ENCODE measurements at places on chromosomes 1 and 21. TPM values are rescaled to one million over a fixed set of nuclear protein-coding genes. Genes with fewer than 3 reads are reported as not detected.
A peak's percentile ranks its signal among the peaks of the same experiment; 100 is the strongest.

Gene CFHR1
- total RNA-seq, result 1.3 TPM

Gene GUCA2B
- total RNA-seq, result 0.28 TPM

Gene U2AF1
- total RNA-seq, result 13.3 TPM

Gene MFAP2
- 6.8 TPM for total RNA-seq

Gene ZSCAN20
- 3.1 TPM for total RNA-seq

Gene CCDC30
- total RNA-seq, result 1.9 TPM

Gene MAP10
- total RNA-seq, result 8.6 TPM

Gene SERPINC1
- 0.14 TPM for total RNA-seq

Gene ZYG11B
- total RNA-seq, result 10.8 TPM

Gene TFAP2E
- 0.52 TPM for total RNA-seq

GRCh38 chr1:2279210-2279639, 51.1 kb downstream of the SKI start:
- no peak for DNase-seq
- H3K4me3 ChIP-seq, result no peak overlapping the region
- no peak overlapping the region for H3K27ac ChIP-seq
- peaks cover 52% of the 10 kb centered on the region for H3K4me1 ChIP-seq
- H3K36me3 ChIP-seq, result peaks cover 9% of the 10 kb centered on the region

- H3K27me3 ChIP-seq, result no peaks in the 10 kb centered on the region
- peaks cover 39% of the 10 kb centered on the region for H3K4me1 ChIP-seq
- no peaks in the 10 kb centered on the region for H3K36me3 ChIP-seq
- DNase-seq, result no peak
- H3K27ac ChIP-seq, result peak overlapping the region; percentile 36
These were observed 16.6 kb downstream of the HIVEP3 start for GRCh38 chr1:41902159-41902577.

DNA sequence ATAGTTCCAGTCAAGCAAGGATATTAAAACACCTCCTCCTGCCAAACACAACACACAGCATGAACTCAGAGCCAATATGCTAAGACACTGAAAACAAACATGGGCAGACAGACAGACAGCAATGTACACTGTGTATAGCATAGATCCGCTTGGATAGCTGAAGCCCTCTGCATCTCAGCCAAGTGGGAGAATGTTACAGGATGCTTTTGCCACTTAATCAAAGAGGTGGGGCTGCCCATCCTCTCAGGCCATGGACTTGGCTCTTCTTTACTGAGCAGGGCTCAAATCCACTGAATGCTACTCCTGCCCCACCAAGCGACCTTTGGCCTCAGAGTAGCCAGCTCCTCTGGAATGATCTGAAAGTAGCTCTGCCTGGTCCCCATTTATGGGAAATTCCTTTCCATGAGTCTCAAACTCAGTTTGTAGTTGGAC, 64.7 kb upstream of the NGF start:
- no peaks in the 10 kb centered on the region for H3K4me1 ChIP-seq
- H3K27ac ChIP-seq, result no peak overlapping the region
- no peak overlapping the region for H3K4me3 ChIP-seq
- H3K36me3 ChIP-seq, result no peaks in the 10 kb centered on the region
- DNase-seq, result no peak

- H3K4me3 ChIP-seq, result no peak overlapping the region
- peaks cover 3% of the 10 kb centered on the region for H3K36me3 ChIP-seq
- H3K4me1 ChIP-seq, result no peaks in the 10 kb centered on the region
- no peak for DNase-seq
These were observed 28.3 kb downstream of the SCP2 start for GRCh38 chr1:52955129-52955970.

DNA sequence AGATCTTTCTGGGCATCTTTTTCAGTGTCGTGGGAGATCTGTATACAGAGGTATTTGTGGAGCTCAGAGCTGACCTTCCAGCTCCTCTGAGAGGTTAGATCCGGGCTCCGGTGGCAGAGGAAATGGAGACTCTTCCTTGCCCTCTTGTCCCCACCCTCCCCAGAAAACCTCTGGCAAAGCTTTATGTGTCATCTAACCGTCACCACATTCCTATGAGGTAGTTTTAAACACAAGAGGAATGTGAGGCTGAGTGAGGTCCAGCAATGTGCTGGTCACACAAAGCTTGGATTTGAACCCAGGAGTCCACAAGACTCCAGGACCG, 1.2 kb downstream of the CD160 start:
- no peak overlapping the region for H3K4me3 ChIP-seq
- H3K27ac ChIP-seq, result no peak overlapping the region
- DNase-seq, result no peak
- no peaks in the 10 kb centered on the region for H3K36me3 ChIP-seq
- H3K4me1 ChIP-seq, result no peaks in the 10 kb centered on the region

GRCh38 chr1:174742805-174743653, 256.7 kb upstream of the CACYBP start:
- no peak for DNase-seq
- H3K4me3 ChIP-seq, result no peak overlapping the region
- H3K27ac ChIP-seq, result no peak overlapping the region
- H3K36me3 ChIP-seq, result no peaks in the 10 kb centered on the region

DNA sequence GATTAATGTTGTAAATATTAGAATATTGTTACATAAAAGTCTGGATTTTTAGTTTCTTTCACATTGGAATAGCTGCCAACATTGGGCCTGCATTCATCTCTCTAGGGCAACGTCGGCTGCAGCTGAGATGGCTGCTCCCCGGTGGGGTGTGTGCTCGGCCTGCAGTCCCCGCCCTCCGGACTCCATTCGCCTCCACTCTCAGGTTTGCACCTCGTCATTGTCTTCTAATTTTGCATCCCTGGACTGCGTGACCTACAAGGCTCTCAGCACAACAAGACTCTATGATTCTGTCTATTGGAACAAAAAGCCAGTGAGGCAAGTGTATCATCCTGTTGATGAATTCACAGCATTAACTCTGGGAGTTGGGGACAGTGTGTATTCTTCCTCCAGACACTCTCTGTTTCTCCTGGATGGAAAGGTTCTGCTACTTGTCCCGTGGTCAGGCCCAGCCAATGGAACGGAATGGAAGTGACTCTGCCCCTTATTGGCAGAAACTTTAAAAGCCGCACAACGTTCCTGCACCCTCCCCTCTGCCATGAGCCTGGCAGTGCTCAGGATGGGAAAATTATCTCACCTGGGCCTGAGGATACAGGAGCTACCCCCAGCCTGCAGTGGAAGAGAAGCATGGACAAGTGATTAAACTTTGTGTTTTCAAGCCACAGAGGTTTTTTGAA, 105.0 kb upstream of the SAMD11 start:
- no peaks in the 10 kb centered on the region for H3K27me3 ChIP-seq
- H3K4me3 ChIP-seq, result no peak overlapping the region
- no peaks in the 10 kb centered on the region for H3K4me1 ChIP-seq
- no peaks in the 10 kb centered on the region for H3K36me3 ChIP-seq
- H3K27ac ChIP-seq, result no peak overlapping the region

GRCh38 chr1:5974631-5975030, 17.6 kb downstream of the NPHP4 start:
- DNase-seq, result no peak
- peaks cover 20% of the 10 kb centered on the region for H3K36me3 ChIP-seq
- H3K4me3 ChIP-seq, result no peak overlapping the region
- H3K27ac ChIP-seq, result no peak overlapping the region
- no peaks in the 10 kb centered on the region for H3K4me1 ChIP-seq

GRCh38 chr1:146016891-146017290, 4.6 kb downstream of the HJV start:
- H3K27ac ChIP-seq, result no peak overlapping the region
- no peak for DNase-seq
- no peak overlapping the region for H3K4me3 ChIP-seq
- peaks cover 8% of the 10 kb centered on the region for H3K4me1 ChIP-seq
- peaks cover 61% of the 10 kb centered on the region for H3K27me3 ChIP-seq

DNA sequence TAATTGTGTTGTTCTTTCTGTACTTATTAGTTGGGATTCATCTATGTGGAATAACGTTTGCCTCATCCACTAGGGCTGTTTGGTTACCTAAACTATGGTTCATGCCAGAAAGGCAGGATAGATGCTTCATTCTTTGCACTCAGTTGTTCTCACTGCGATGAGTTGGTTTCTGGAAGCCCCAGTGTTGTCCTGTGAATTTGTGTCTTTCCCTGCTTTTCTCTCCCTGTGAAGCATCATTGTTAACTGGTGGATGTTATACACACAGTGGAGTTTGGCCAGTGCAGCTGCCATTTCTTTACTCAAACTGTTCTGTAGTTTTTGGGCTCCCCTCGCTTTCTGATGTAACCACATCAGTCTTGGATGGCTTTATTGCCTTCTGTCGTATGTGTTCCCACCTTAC, 143.6 kb upstream of the COL6A1 start:
- H3K27me3 ChIP-seq, result no peaks in the 10 kb centered on the region
- H3K27ac ChIP-seq, result no peak overlapping the region
- H3K4me3 ChIP-seq, result no peak overlapping the region

DNA sequence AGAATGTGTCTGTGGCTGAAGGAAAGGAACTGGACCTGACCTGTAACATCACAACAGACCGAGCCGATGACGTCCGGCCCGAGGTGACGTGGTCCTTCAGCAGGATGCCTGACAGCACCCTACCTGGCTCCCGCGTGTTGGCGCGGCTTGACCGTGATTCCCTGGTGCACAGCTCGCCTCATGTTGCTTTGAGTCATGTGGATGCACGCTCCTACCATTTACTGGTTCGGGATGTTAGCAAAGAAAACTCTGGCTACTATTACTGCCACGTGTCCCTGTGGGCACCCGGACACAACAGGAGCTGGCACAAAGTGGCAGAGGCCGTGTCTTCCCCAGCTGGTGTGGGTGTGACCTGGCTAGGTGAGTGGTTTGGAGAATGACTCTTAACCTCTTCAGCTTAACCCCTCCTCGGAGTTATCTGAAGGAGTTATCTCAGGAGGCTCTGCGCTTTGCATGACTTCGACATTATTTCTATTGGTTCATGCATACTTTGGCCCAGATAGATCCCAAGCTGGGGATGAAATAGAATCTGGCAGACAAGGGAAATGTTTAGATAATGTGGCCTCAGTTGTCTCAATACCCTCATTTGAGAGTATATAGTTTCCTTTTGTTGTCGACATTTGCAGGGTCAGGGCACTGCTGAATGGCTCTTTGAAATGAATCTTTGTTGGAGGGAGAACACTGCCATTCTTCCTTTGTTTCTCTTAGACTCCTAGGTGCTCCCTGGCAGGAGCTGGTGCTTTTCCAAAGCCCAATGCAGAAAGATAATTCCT, 39.7 kb downstream of the PTGFRN start:
- H3K27me3 ChIP-seq, result no peaks in the 10 kb centered on the region
- no peaks in the 10 kb centered on the region for H3K4me1 ChIP-seq
- no peak for DNase-seq
- no peak overlapping the region for H3K27ac ChIP-seq

GRCh38 chr1:160031365-160032164, at the start of gene PIGM:
Gene PIGM (minus strand): TSS chr1:160031990. CDS start chr1:160031739, 251 bp downstream.
- no peaks in the 10 kb centered on the region for H3K36me3 ChIP-seq
- H3K27me3 ChIP-seq, result no peaks in the 10 kb centered on the region
- DNase-seq, result peak; percentile 87
- H3K27ac ChIP-seq, result peak within 1 kb of the TSS; percentile 78
- H3K4me3 ChIP-seq, result peak within 1 kb of the TSS; percentile 82

DNA sequence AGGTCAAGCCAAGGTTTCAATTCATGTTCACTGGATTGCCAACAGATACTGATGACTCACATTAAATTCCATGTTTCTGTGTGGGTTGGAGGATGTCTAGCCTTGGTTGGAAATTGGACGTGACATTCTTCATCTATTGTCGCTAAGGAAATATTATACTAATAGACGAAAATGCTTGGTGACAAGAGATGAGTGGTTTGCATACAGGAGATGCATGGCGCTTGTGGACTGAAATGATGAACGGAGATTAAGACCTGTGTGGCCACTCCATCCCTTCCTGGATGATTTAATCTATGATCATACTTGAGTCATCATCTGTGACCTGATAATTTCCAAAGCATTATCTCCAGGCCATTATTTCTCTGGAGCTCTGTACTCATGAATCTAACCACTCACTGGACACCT, 97.0 kb upstream of the CD34 start:
- no peaks in the 10 kb centered on the region for H3K27me3 ChIP-seq
- no peaks in the 10 kb centered on the region for H3K36me3 ChIP-seq
- H3K27ac ChIP-seq, result no peak overlapping the region
- DNase-seq, result no peak
- no peaks in the 10 kb centered on the region for H3K4me1 ChIP-seq
- no peak overlapping the region for H3K4me3 ChIP-seq

DNA sequence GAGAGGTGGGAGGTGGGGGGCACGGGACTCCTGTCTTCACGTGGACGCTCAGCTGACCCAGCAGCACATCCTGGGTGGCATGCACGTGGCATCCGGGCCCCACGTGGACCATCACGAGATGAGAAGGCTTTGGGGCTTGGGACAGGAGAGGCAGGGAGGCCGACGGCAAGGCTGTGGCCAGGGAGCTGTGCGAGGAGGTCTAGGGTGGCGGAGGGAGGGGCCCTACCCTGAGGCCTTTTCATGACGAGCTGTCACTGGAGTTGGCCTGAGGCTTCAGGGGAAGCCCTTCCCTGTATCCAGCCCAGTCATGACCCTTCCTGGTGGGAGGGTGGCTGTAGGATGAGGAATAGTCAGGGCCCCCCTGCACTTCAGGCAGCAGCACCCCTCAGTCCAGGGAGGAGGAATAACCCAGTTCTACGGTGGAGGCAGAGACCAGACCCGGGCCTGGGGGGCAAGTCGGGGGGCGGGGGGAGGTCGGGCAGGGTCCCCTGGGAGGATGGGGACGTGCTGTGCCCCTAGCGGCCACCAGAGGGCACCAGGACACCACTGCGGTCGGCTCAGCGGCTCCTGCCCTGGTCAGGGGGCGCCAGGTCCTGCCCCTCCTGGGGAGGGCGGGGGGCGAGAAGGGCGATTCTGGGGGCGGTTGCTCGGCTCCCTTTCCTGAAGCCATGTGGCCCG, 2.0 kb upstream of the PERM1 start:
- no peak for DNase-seq
- peaks cover 2% of the 10 kb centered on the region for H3K4me1 ChIP-seq
- no peaks in the 10 kb centered on the region for H3K27me3 ChIP-seq
- no peak overlapping the region for H3K27ac ChIP-seq
- H3K36me3 ChIP-seq, result no peaks in the 10 kb centered on the region

DNA sequence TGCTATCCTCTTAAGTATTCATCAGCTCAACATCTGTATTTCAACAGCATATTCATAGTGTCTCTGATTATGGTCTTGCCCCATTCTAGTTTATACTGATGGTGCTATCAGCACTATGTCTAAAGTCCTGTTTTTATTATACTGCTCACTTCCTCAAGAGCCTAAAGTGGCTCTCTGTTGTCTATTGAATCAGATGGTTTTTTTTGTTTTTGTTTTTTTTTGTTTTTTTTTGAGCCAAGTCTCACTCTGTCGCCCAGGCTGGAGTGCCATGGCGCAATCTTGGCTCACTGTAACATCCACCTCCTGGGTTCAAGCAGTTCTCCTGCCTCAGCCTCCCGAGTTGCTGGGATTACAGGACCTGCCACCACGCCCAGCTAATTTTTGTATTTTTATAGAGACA, 6.1 kb downstream of the STX12 start:
- H3K27me3 ChIP-seq, result no peaks in the 10 kb centered on the region
- no peak overlapping the region for H3K4me3 ChIP-seq
- peaks cover 15% of the 10 kb centered on the region for H3K36me3 ChIP-seq
- H3K27ac ChIP-seq, result no peak overlapping the region

- H3K4me3 ChIP-seq, result peak overlapping the region; percentile 6
- peak overlapping the region; percentile 77 for H3K27ac ChIP-seq
- peaks cover 55% of the 10 kb centered on the region for H3K36me3 ChIP-seq
- H3K27me3 ChIP-seq, result no peaks in the 10 kb centered on the region
These were observed 61.5 kb downstream of the RUNX1 start for GRCh38 chr21:34987501-34988072.

Measured in thymus (tissue), 14 donors.